ENCODE measurements at places on chromosomes 7 and 10. TPM values are rescaled to one million over a fixed set of nuclear protein-coding genes. Genes with fewer than 3 reads are reported as not detected.

UCN3 gene
- 1.3 TPM for total RNA-seq

HTR7 gene
- total RNA-seq = 0.93 TPM

NCF1 gene
- total RNA-seq = not detected

SPAG6 gene
- total RNA-seq = 8.9 TPM

GJC3 gene
- 0.27 TPM for total RNA-seq

ZNF425 gene
- 8.0 TPM for total RNA-seq

GIMAP8 gene
- total RNA-seq = not detected

ASZ1 gene
- total RNA-seq = not detected

FEZF1 gene
- total RNA-seq = not detected

PNLIPRP1 gene
- total RNA-seq = not detected

EPHA1 gene
- total RNA-seq = 56.3 TPM

BAG3 gene
- total RNA-seq = 19.2 TPM
